ENCODE measurements at places on chromosomes 16 and 17.

DNA sequence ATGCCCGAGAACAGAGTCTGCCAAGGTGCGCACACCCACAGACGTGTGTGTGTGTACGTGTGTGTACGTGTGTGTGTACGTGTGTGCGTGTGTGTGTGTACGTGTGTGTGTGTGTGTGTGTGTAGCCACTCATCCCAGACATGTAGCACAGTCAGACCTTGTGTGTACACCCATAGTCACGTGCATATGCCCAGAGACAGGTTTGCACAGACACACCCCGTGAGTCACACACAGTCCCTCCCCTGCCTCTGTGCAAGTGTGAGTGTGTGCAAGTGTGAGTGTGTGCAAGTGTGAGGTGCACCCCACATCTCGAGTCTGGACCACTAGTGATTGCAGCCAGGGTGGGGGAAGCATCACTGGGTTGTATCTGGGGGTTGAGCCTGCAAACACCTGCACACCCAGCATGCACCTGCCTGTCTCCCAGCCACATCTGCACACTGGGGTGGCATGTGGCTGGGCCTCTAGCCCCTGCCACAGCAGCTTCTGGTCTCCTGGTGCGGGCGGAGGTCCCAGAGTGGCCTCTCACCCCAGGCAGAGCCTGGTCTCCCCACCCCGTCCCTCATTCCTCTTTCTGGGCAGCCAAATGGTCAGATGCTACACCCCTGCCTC is 23.6 kb downstream of the BAHCC1 start:
- no peak for DNase-seq

GRCh38 chr17:82598256-82599119 is 49.8 kb downstream of the WDR45B start:
- no peak for DNase-seq

GRCh38 chr16:23518435-23518891 is 8.2 kb upstream of the GGA2 start:
- DNase-seq: no peak

DNA sequence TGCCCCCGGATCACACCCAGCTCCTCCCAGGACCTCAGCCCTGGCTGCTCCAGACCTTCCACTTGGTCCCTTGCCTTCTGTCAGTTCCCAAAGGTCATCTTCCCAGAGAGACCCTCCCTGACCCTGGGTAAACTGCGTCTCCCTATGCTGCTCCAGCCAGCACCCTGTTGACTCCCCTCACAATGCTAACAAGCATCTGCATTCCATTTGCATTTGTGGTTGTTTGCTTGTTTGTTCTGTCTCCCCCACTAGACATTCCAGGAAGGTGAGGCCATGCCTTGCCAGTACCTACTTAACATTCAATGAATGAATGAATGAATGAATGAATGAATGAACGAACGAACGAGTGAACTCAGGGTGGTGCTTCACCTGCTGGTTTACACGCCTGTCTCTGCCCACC is 171.2 kb downstream of the WSCD1 start:
- DNase-seq: no peak

DNA sequence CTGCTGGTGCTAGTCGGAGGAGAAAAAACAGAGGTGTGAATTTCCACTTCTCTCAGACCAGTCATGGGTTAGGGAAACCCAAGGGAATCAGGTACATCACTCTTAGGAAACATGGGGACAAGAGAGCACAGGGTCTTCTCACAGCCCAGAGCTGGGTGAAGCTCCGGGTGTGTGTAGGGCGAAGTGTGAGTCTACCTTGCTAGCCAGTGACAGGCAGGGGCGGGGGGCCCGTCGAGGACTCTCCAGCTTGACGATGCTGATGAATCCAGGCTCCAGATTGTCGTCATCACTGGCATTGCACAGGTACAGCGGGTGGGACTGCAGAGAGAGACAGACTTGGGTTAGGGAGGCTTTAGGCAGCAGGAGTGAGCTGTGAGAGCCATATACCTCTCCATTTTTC is 18.7 kb upstream of the SUPT4H1 start:
- no peak for DNase-seq

- DNase-seq: no peak
Measured at GRCh38 chr16:86517652-86518258, 7.4 kb downstream of the FOXF1 start.

DNA sequence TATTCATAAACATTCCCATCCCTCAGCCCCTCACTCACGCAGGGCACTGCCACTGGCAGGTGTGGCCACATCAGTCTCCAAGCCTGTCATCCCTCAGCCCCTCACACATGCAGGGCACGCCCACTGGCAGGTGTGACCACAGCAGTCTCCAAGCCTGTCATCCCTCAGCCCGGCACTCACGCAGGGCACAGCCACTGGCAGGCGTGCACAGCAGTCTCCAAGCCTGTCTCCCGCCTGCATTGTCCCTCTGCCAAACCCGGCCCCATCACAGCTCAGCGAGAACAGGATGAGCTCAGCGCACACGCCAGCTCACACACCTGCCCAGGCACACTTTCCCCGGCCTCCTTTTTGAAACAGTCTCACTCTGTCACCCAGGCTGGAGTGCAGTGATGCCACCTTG is 11.4 kb upstream of the KREMEN2 start:
- DNase-seq: no peak

- DNase-seq: no peak
Measured at GRCh38 chr17:40598301-40598618, 33.0 kb upstream of the CCR7 start.

GRCh38 chr17:42248351-42249179 is 27.6 kb downstream of the STAT5B start:
- no peak for DNase-seq

DNA sequence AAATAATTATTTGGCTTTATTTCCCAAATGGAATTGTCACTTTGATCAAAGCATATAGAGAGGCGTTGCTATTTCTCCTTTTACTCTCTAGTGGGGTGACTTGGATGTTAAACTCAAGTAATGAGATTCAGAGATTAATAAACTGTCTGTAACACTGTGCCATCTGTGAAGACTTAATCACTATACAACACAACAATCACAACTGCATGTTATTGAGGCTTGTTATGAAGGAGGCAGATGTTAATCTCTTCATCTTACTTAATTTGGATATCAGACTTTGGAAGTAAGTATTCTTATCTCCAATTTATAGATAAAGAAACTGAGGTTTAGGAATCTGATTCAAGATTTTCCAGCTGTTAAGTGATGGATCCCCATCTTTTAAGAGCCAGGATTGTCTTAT is 132.5 kb downstream of the CNTNAP4 start:
- no peak for DNase-seq

GRCh38 chr17:34852614-34853013 is 108.6 kb downstream of the CCT6B start:
- DNase-seq: no peak

- DNase-seq: peak; percentile 96
Measured at GRCh38 chr17:6496116-6496481, 51.8 kb downstream of the PIMREG start.

GRCh38 chr16:86251682-86252081 is 258.6 kb upstream of the FOXF1 start:
- DNase-seq: no peak

- DNase-seq: no peak
Measured at GRCh38 chr16:5885521-5885920, 787.9 kb upstream of the EEF2KMT start.

DNA sequence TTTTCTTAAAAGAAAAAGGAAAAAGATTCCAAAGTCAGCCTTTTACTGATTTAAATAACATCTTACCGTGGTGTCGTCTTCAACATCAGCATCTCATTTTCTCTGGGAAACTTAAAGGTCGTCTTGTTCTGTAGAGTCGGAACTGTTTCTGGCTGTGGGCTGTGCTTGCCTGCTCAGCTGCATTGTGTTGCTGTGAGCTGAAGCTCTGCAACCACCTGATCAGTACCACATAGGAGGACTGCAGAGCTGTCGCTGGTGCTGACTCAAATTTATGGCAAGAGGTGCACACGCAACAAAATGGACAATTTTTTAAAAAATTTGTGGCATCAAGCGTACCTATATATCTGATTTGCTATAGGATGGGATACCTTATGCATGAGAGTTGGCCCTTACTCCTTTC is at the start of gene OMG:
Gene OMG, minus strand, starts transcription at position 150 of the 400 bp plus-strand sequence. CDS start 908 bp downstream, outside the sequence.
- DNase-seq: no peak

GRCh38 chr17:5210091-5210490 is 18.4 kb upstream of the ZNF594 start:
- no peak for DNase-seq

- no peak for DNase-seq
Measured at GRCh38 chr16:30494709-30495108, 22.2 kb downstream of the ITGAL start.

- no peak for DNase-seq
Measured at GRCh38 chr17:48139944-48140343, 32.4 kb downstream of the SNX11 start.

- DNase-seq: no peak
Measured at GRCh38 chr17:77821114-77821513, 137.4 kb upstream of the TNRC6C start.

- no peak for DNase-seq
Measured at GRCh38 chr16:1351582-1352362, at the start of the genes GNPTG and TSR3. Gene GNPTG, plus strand, starts transcription at chr16:1351931. Its CDS starts 35 bp downstream, at chr16:1351966. Gene TSR3, minus strand, starts transcription at chr16:1351878. Its CDS starts 74 bp downstream, at chr16:1351804.

GRCh38 chr17:57090560-57091185 is 5.6 kb downstream of the AKAP1 start:
- no peak for DNase-seq

GRCh38 chr16:75758215-75758614 is 31.9 kb upstream of the CPHXL start:
- DNase-seq: no peak

GRCh38 chr16:24749310-24749709 is 19.9 kb downstream of the TNRC6A start:
- no peak for DNase-seq

DNA sequence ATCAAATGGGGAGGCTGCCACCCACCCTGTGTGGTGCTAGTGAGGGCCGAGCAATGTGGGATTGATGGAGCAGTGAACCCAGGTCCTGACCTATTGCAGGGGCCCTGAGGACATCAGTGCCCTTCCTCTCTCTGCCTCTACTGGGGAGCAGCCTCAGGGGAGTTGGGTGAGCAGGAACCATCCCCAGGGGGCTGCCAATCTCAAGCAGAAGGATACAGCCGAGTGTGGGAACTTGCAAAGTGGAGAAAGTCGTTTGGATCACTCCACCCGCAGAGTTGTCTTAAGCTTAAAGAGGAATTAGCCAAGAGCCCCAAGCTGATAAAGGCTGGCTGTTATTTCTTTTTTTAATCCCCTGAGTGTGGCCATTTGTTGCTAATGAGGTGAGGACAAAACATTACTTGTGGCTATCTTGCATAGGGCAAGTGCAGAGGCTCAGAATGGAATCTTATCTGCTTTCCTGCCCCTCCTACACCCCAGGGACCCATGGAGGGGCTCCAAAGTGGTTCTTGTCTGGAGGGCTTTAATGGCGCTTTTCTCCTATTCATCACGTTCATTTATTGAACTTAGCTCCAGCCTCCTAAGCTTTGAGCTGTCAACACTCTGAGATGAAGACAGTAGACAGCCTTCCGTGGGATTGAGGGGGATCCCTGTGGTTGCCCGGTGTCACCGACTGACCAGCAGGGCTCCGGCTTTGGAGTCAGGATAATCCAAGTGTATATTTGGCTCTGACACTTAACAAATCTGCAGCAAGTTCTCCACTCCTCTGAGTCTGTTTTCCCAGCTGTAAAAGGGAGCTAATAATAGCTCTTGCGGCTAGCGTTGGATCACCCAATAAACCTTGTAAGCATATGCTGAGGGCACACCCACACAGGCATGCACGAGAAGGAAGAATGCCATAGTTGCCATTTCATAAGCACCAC is 45.1 kb downstream of the MYH11 start:
- no peak for DNase-seq

GRCh38 chr17:32264823-32265191 is 825 bp upstream of the RHBDL3 start:
- no peak for DNase-seq

DNA sequence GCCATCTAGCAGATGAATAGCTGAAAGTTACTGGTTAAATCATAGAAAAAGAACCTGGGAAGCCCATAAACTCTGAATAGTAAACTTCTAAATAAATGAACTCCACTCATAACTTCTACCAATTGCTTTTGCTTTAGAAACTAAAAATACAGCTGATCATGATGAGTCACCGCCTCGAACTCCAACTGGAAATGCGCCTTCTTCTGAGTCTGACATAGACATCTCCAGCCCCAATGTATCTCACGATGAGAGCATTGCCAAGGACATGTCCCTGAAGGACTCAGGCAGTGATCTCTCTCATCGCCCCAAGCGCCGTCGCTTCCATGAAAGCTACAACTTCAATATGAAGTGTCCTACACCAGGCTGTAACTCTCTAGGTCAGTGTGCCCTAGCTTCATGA is 9.7 kb downstream of the KAT7 start:
- DNase-seq: no peak

DNA sequence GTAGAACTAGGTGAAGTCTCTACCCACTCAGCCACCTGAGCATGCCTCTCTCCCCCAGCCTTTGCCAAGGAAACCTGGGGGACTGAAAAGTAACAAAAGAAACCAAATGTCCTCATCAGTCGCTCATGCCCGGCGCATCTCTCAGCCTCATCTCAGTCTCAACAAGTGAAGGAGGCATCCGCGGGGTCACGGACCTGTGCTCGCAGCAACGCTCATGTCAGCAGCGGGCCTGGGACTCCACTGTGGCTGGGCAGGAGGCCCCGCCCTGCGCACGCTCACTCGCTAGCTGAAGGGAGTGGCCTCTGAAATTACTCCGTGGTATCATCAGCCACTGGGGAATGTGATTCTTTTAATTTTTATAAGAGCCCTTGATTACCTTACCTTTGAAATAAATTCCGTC is 31.3 kb downstream of the MAP1LC3B start:
- no peak for DNase-seq

DNA sequence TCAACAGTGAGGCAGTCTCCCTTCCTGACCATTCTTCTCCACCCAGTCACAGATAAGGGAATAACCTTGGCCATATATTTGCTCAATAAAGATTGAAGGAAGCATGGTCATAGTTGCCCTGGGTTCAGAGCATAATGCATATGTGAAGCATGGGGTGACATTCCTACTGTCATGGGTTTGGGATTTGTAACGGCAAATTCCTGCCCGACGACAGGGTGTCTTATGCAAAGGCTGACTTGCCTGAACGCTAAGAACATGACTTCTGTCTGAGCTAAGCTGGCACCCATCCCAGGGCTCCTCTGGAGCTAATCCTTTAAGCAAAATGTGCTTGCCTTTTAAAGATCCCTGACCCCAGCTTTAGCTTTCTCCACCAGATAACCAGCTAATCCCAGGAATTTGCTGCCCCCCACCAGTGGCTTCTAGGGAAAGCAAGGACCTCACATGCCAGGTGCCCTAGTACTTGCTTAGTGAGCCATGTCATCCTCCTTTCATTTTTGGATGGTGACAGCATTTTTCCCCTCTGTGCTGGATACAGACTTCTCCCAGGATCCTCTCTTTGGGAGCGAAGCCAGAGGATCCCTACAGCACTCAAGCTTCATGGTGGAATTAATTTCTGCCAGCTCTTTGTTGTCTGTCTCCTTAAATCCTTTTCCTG is 11.7 kb downstream of the SLC7A6OS start:
- DNase-seq: no peak

Data from iPS DF 19.7 (cell line).